ENCODE measurements at places on chromosomes 5 and 9. TPM values are rescaled to one million over a fixed set of nuclear protein-coding genes. Genes with fewer than 3 reads are reported as not detected.
A peak's percentile ranks its signal among the peaks of the same experiment; 100 is the strongest.

DNA sequence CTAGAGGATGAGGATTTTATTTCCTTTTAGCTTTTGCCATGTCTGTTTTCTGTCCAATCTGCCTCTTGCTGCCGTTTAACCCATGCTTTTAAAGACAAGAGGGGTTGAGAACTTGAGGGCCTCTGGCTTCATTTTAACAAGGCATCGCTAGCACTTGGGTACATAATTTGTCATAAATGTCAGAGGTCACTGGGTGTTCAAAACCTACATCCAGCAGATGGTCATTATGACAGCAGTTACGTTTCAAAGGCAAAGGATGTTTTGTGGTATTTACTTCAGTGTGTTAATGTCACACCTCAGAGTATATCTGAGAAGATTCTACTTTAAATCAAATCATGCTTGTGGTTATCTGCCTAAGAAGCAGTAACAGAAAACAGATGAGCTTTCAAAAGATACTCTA is 918.3 kb downstream of the NR2F1-AS1 start:
- DNase-seq, result no peak

DNA sequence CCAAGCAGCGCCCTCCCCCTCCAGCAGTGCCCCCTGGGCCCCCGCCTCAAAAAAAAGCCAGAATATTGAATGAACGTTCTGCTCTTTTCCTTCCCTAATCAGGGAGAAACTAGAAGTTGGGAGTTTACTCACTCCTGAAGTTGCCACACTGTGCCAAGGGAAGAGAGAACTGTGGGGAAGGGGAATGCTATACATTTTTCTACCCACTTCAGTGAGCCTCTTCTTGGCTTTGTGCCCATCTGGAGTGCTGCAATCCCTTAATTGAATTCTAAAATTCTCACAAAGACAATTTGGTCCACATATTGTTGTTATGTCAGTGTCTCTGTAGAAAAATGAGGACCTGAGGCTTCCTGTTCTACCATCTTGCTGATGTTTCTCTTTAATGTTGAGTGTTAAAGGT is 443.7 kb downstream of the DIRAS2 start:
- DNase-seq, result no peak

GRCh38 chr5:67289763-67290521 is 93.3 kb upstream of the CD180 start:
- no peak for DNase-seq

DNA sequence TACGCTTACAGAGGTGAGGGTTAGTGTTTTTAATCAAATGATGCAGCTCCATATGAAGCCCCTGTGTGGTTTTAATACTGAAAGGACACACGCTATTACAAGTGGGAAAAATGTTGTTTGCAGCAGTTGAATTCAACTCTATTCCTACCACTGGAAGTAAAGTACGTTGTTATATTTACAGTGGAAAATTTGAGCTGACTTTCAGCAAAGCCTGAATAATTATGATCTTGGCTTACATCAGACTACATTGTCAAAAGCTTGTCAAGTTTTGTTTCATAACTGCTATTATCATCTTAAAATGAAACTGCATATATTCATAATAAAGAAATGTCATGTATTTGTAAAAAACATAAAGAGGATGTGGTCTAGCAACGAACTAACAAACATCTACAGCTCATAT is 818.5 kb downstream of the SEMA5A start:
- no peak for DNase-seq

DNA sequence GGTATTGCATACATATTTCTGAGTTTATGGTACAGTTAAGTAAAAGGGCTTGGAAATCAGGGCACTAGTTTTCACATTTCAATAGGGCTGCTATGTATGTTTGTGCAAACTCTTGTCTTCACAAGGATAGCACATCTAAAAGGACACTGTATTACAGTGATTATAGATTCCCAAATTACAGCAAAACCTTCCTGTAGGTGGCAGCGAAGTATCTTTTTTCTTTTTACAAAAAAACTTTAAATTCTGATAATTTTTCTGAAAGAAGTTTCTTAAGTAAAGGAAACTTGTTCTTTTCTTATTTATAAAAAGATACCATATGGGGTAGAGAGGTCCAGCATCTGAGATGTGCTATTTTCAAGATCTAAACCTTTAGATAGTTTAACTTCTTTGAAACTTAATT is 337.8 kb downstream of the PTPRD start:
- DNase-seq, result no peak

DNA sequence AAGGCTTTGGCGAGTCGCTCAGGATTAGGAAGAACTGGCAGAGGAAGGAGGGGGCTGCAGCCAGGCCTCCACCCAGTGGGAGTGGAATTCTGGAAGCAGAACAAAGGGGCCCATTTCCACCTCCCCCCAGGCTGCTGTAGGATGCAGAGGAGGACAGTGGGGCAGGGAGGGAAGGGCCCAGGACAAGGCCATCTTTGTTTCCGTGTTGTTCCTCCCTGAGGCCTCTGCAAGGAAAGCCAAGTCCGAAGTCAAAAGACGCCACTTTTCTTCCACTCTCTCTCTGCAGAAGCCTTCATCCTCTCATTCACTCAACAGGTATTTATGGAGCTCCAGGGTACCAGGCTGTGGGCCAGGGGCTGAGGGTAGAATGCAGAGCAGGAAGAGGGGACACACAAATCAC is 70.7 kb downstream of the ENTREP1 start:
- DNase-seq, result no peak

DNA sequence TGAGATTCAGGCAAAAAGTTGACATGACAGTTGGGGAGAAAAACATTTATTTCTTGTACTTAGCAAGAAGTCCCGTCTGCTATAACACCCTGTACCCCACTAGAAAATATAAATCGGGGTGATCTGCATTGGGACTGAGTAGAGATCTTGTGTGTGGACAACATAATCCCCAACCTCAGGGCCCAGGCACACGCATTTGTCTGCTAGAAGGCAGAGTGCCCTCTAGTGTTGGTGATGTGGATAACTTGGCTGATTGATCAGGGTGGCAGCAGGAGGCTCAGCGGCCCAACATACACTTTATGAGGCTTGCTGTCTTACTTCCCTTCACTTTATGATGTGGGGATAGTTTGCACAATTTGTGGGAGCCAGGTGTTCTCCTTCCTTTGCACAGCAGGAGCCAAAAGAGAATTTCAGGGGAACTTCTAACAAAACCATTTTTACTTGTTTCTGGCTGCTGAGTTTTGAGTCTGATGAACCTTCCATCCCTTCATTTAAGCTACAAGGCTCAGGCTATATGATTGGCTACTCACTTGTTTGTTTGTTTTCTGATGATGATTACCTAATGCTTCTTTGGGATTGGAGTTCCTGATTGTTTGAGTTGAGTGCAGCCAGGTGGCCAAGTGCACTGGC is 263.2 kb downstream of the DMAC1 start:
- peak; percentile 21 for DNase-seq

DNA sequence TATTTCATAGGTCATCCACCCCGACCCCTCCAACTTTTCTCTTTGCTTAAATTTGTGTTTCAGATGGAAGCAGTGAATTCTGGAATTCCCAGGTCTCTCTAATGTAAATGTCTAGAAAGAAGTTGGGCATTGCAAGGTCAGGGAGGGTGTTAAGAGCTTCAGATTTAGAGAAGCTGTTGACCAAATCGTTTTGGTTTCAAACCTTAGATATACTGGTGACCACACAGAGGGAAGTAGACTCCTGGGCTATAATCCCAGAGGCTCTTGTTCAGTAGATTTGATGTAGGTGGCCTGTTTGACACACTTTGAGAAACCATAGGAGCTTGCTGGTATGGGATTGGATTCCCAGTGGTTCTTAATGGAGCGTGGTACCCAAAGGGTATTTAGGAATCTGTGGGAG is 137.3 kb upstream of the KLF9 start:
- DNase-seq, result no peak

GRCh38 chr9:8265281-8265680 is 465.7 kb upstream of the DMAC1 start:
- DNase-seq, result no peak

- DNase-seq, result peak; percentile 13
These were observed 410.1 kb downstream of the DMRT2 start for GRCh38 chr9:1460143-1460769.

- DNase-seq, result no peak
These were observed 553.3 kb downstream of the CCDC171 start for GRCh38 chr9:16106021-16106571.

- DNase-seq, result peak; percentile 39
These were observed 688 bp downstream of the SNX24 start for GRCh38 chr5:122846051-122846550.

GRCh38 chr9:85927076-85927475 is 13.9 kb upstream of the NAA35 start:
- DNase-seq, result no peak

GRCh38 chr9:7930613-7931012 is 131.0 kb upstream of the DMAC1 start:
- no peak for DNase-seq

DNA sequence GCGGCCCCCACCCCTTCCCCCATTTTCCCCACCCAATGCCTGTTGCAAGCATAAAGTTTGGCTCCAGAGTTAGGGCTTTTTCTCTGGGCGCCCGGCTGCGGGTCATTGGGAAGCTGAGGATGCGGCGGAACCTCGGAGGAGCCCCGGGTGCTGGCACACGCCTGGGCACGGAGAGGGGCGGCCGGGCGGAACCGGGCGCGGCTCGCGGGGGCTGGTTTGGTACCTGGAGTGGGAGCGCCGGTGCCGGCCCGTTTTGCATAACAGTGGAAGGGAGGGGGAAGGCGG is 1.2 kb downstream of the PPARGC1B start:
- DNase-seq, result no peak

DNA sequence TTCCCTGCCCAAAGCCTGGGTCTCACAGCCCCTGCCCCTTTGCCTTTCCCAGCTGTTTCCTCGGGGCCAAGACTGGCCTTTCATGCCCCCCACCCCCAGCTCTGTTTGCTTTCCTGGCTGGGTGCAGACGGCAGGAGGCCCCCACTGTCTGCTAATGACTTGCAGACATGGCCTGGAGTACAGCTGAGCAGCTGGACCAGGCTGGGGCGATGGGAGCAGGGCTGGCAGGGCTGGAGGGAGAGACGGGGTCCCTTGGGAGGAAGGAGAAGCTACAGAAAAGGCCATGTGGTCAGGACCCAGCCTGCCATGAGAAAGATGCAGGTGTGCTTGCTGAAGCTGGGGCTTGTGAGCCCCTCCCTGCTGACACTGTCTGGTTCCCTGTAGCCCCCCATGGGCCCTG is 28.3 kb upstream of the GFPT2 start:
- DNase-seq, result no peak

GRCh38 chr5:124760608-124761007 is 14.2 kb upstream of the ZNF608 start:
- no peak for DNase-seq

DNA sequence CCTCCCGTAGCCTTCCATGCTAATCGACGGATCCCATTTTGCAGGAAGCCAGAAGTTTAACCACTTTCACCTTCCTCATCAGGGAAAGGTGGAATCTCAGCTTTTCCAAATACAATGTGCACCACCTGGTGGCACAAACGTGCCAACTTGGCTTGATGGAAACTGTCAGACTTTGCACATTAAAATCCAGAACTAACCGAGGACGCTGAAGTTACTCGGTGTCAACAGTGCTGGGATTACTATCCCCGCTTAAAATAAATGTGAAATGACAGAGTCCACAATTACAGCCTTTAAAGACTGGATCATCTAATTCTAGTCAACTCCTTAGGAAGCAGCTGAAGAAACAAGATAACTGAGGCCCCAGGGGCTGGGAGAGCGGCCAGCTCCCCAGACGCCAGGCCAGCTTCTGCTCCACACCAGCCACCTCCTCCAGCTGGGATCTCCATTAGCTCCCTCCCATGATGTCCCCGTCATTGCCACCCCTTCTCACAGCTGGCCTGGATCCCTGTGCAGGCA is 50.1 kb upstream of the RETREG1 start:
- no peak for DNase-seq

DNA sequence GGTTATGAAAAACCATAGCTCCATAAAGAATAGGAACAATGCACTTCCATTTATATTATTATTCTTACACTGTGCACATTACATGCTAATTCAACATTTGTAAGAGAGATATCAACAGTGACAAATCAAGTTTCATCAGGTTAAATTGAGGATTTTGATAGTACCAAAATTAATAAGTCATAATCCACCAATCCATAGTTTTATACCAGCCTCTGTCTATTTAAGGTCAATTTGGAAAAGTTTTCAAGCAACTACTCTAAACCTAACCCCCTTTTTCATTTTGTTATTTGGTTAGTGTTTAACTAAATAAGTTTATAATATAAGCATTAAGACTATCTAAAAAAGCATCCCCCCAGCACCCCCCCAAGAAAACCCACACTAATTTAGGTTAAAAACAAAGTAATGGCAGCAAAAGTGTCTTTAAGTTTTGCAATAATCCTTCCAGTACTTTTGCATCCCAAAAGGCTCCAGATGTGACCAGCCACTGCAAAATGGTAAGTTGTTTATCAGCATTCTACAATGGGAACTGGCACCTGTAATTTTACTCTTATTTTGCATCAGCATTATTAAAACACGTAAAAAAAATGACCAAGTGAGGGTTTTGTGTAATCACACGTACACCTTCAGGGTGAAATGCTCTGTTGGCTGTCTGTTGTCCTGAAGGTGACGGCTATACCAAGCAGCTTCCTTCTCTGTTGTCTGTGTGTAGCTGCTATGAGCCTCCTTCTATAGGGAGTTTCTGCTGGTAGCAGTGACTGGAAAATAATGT is 36.8 kb upstream of the SSBP2 start:
- no peak for DNase-seq

DNA sequence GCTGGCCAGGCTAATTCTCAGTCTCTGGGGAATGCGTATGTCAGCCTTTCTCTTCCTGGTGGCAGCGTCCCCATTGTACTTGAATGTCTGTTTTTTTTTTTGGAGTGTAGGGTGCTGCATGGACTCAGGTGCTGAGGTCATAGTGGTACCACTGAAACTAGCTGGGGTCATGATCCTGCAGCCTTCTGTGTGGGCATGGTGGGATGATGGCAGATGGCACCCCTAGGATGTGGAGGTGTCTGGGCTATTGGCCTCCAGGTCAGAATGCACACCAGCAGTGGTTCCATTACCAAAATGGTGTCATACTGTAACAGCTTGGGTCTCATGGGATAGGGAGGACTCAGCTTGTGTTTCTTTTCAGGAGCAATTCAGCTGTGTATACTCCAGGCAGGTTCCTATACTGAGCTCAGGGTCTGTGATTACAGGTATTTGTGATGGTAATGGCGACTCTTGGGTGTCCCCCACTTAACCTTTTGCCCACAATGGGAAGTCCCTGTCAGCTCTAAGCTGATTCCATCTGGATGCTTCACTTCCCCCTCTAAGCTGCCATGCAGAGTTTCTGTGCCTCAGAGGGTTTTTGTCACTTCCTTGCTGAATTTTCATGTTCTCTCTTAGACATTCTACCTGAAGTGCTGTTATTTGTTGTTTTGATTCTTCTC is 17.9 kb downstream of the HSD17B4 start:
- DNase-seq, result no peak

Gene PTPN3
- 8.9 TPM for polyA plus RNA-seq

Gene RMRP
- polyA plus RNA-seq, result 14.7 TPM

Gene OBP2B
- polyA plus RNA-seq, result not detected

Gene UGCG
- polyA plus RNA-seq, result 11.6 TPM

Gene NMRK1
- polyA plus RNA-seq, result 8.0 TPM

Gene FAM153A
- polyA plus RNA-seq, result not detected

Gene RMI1
- polyA plus RNA-seq, result 17.0 TPM

Gene PCDHB5
- polyA plus RNA-seq, result 1.6 TPM

Gene ENTPD8
- polyA plus RNA-seq, result 0.41 TPM

Gene IL31RA
- polyA plus RNA-seq, result 0.95 TPM

Gene FOXI1
- not detected for polyA plus RNA-seq

Gene FGF1
- polyA plus RNA-seq, result 0.40 TPM
